ENCODE measurements at places on chromosomes 2 and 18. TPM values are rescaled to one million over a fixed set of nuclear protein-coding genes. Genes with fewer than 3 reads are reported as not detected.
A peak's percentile ranks its signal among the peaks of the same experiment; 100 is the strongest.

DNA sequence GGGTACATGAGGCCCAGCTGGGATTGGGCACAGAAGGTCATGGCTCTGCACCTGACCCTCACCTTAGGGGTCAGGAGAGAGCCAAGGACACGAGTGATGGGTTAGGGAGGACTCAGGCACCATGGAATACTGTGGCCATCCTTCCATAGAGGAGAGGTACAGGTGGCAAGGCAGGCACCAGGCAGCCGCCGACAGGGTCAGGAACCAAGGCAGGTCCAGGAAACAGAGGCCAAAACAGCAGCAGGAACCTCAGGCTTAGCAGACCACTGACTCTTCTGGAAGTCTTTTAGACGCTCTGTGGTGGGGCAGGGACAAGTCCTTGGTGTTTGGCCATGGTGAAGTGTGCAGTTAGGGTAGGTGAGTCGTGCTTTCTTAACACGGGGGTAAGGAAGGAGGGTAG is 128.0 kb downstream of the NEDD4L start:
- no peaks in the 10 kb centered on the region for H3K4me1 ChIP-seq
- H3K27ac ChIP-seq: no peak overlapping the region
- H3K36me3 ChIP-seq: no peaks in the 10 kb centered on the region
- no peak for DNase-seq
- H3K27me3 ChIP-seq: no peaks in the 10 kb centered on the region

DNA sequence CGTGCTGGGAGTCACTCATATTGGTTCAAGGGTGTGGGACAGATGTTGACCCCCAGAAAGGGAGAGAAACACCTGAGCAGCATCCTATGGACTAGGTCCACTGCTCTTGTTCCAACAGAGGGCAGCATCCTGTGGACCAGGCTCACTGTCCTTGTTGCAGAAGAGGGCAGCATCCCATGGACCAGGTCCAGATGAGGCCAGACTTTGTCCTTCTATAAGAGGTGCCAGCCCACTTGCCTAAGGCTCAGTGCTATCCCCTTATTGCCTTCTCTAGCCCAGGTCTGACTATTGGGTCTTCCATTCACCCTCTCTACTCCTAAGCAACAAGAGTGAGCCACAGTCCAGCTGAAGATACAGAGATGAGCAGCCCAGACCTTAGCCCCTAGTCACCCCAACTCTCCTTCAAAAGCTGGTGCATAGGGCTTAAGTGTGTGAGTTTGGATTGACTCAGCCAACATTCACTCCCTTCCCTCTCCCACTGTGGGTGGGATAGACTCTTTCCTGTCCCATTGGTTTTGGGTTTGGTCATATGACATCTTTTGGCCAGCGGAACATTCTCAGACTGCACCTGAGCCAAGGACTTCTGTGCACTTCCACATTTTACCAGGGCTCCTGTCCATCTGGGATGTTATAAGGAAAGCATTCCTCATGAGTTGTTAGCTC is 132.4 kb upstream of the GPC1 start:
- no peak for DNase-seq
- H3K4me3 ChIP-seq: no peak overlapping the region
- H3K27ac ChIP-seq: no peak overlapping the region

- no peaks in the 10 kb centered on the region for H3K27me3 ChIP-seq
- DNase-seq: no peak
- H3K4me1 ChIP-seq: no peaks in the 10 kb centered on the region
These were observed 1064.3 kb upstream of the CDH2 start for GRCh38 chr18:29241199-29241598.

DNA sequence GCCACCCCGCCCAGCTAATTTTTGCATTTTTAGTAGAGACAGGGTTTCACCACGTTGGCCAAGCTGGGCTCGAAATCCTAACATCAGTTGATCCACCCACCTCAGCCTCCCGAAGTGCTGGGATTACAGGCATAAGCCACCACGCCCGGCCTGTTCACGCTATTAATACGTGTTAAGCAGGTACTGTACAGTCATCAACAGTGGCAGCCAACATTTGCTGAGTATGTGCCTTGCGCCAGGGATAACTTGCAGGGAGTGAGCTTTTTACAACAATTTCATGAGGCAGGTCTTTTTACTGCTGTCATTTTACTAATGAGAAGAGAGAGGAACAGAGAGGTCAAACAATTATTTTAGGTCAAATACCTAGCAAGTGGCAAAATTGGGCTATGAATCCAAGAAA is 115.2 kb downstream of the AP1S3 start:
- H3K4me3 ChIP-seq: no peak overlapping the region
- no peak for DNase-seq
- no peak overlapping the region for H3K27ac ChIP-seq
- no peaks in the 10 kb centered on the region for H3K36me3 ChIP-seq
- no peaks in the 10 kb centered on the region for H3K27me3 ChIP-seq
- H3K4me1 ChIP-seq: peaks cover 4% of the 10 kb centered on the region

GRCh38 chr2:96663177-96663576 is 20.6 kb downstream of the FER1L5 start:
- no peaks in the 10 kb centered on the region for H3K27me3 ChIP-seq
- H3K36me3 ChIP-seq: no peaks in the 10 kb centered on the region
- no peak for DNase-seq
- H3K4me1 ChIP-seq: peaks cover 8% of the 10 kb centered on the region
- no peak overlapping the region for H3K4me3 ChIP-seq

CPS1 gene
- 9.4 TPM for total RNA-seq

DNA sequence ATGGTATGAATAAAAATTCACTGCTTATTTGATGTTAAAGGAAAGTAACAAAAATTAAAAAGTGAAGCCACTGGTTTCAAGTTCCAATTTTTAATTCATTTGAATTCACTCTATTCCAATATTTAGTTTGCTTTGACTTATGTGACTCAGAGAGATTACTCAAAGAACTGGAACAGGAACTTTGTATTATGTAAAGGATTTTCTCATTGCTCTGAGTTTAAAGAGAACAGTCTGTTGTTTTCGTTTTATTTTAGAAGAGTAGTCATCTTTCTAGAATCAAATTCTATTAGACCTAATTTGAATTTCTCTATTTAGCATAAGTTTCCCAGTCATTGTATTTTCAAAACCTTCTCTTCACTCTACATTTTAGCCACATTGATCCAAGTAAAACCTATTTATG is 300.1 kb upstream of the SLC8A1 start:
- H3K4me1 ChIP-seq: no peaks in the 10 kb centered on the region
- H3K27ac ChIP-seq: no peak overlapping the region
- no peaks in the 10 kb centered on the region for H3K36me3 ChIP-seq
- no peaks in the 10 kb centered on the region for H3K27me3 ChIP-seq
- no peak for DNase-seq
- H3K4me3 ChIP-seq: no peak overlapping the region

- no peak overlapping the region for H3K27ac ChIP-seq
- no peak for DNase-seq
- no peak overlapping the region for H3K4me3 ChIP-seq
- no peaks in the 10 kb centered on the region for H3K27me3 ChIP-seq
- H3K36me3 ChIP-seq: no peaks in the 10 kb centered on the region
These were observed 223.1 kb downstream of the AGAP1 start for GRCh38 chr2:235716875-235717496.

DNA sequence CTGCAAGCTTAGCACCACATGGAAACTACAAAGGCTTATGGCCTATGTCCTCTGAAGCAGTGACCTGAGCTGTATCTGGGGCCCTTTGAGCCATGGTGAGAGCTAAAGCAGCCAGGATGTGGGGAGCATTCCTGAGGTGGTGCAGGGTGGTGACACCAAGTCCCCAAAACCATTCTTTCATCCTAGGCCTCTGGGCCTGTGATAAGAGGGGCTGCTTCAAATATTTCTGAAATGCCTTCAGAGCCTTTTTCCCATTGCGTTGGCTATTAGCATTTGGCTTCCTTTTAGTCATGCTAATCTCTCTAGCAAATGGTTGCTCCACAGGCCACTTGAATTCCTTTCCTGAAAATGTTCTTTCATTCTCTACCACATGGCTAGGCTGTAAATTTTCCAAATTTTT is 13.4 kb downstream of the CCDC150 start:
- H3K36me3 ChIP-seq: no peaks in the 10 kb centered on the region
- no peak overlapping the region for H3K27ac ChIP-seq
- no peak for DNase-seq
- H3K27me3 ChIP-seq: no peaks in the 10 kb centered on the region
- H3K4me1 ChIP-seq: no peaks in the 10 kb centered on the region

DNA sequence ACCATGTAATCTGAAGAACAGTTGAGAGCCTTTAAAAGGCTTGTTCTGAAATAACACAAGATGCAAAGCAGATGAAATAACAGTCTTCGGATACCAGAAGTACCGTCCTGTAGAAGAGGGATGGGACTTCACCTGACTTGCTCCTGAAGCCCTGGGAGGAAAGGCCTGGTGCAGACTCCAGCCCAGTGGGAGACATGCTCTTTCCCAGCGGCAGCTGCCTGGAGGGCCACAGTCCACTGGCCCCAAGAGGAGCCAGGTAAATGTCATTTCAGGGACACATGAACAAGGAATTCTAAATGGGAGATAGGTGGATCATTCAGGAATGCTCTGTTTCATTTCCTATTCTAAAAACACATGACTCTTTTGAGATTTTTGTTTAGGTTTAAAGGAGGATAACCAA is 22.6 kb upstream of the CHN1 start:
- H3K4me3 ChIP-seq: no peak overlapping the region
- H3K27ac ChIP-seq: peak overlapping the region; percentile 58
- H3K36me3 ChIP-seq: no peaks in the 10 kb centered on the region
- no peaks in the 10 kb centered on the region for H3K27me3 ChIP-seq

DNA sequence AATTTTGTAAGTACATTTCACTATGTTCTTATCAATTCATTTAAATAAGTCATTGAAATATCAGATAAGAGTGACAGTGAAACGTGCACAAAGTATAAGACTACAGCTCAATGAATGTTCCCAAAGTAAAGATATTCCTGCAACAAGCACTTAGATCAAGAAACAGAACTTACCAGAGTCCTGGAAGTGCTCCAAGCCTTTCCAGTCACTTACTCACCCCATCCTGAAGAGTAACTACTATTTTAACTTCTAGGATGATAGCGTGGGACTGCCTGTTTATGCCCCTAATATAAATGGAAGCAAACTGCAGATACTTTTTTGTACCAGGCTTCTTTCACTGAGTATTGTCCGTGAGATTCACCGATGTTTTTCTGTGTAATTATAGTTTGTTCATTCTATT is 768.9 kb downstream of the SLC4A3 start:
- no peak for DNase-seq
- no peaks in the 10 kb centered on the region for H3K4me1 ChIP-seq
- H3K36me3 ChIP-seq: no peaks in the 10 kb centered on the region

DNA sequence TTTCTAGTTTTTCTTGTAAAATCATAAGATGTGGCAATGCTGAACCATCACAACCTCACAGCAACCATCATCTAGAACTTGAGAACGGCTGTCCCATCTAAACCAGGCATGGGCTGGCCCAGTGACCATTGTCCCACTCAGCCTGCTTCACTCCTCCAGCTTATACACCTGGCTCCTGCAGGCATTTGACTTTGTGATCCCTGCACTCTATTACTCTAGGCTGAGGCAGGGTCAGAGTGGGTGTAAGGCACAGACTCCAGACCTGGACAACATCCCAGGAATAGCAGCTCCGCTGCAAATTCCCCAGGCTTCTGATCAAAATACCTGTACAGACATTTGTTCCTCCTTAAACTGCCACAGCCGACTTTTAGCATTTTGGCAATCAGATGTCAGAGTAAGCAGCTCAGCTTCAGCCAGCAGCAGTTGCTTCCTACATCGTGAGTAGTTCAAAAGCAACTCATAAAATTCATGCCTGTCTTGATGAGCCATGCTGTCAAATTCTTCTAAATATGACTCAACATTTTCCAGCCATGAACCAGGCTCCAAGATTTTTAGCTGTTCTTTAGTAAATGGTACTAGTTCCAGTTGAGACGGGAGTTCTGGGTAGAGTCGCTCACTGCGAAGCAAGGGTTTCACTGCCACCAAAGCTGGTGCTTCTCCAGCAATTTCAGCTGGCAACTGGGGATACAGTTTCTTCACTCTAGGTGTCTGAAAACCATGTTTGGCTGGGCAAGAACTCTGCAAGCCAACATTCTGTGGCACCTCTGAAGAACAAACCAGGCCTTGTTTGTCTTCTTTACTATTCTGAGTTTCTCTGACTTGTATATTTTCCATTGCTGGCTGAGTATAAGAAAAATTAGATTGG is 12.8 kb downstream of the EPG5 start:
- peaks cover 64% of the 10 kb centered on the region for H3K36me3 ChIP-seq
- no peak overlapping the region for H3K27ac ChIP-seq
- H3K27me3 ChIP-seq: no peaks in the 10 kb centered on the region
- H3K4me3 ChIP-seq: no peak overlapping the region

GRCh38 chr2:37637190-37637860 is 34.1 kb downstream of the CDC42EP3 start:
- no peak overlapping the region for H3K27ac ChIP-seq
- no peak overlapping the region for H3K4me3 ChIP-seq
- H3K4me1 ChIP-seq: peaks cover 6% of the 10 kb centered on the region
- no peaks in the 10 kb centered on the region for H3K36me3 ChIP-seq
- DNase-seq: no peak

DNA sequence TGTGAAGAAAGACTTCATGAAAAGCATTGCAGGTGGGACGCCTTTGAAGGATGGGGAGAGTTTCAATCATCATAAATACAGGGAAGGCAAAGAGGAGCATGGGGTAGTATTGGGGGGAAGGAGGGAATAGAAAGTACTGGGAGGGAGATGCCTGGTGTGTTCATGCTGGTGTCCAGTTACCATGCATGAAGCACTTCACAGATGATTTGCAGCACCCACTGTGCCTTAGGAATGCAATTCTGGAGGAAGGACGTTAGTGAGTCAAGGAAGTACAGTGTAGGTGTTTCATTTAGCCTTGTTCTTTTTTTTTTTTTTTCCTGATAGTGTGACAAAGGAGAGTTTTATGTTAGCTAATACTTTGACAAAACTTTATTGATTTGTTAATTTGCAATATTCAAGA is 36.8 kb downstream of the ADAM23 start:
- H3K4me3 ChIP-seq: no peak overlapping the region
- H3K27ac ChIP-seq: no peak overlapping the region
- no peaks in the 10 kb centered on the region for H3K27me3 ChIP-seq
- H3K36me3 ChIP-seq: no peaks in the 10 kb centered on the region
- H3K4me1 ChIP-seq: no peaks in the 10 kb centered on the region

SLC9A2 gene
- total RNA-seq: not detected
